ENCODE measurements at places on chromosomes 11 and 22.

- DNase-seq, result peak; percentile 67
These were observed 142.6 kb upstream of the BLID start for GRCh38 chr11:122258446-122259194.

DNA sequence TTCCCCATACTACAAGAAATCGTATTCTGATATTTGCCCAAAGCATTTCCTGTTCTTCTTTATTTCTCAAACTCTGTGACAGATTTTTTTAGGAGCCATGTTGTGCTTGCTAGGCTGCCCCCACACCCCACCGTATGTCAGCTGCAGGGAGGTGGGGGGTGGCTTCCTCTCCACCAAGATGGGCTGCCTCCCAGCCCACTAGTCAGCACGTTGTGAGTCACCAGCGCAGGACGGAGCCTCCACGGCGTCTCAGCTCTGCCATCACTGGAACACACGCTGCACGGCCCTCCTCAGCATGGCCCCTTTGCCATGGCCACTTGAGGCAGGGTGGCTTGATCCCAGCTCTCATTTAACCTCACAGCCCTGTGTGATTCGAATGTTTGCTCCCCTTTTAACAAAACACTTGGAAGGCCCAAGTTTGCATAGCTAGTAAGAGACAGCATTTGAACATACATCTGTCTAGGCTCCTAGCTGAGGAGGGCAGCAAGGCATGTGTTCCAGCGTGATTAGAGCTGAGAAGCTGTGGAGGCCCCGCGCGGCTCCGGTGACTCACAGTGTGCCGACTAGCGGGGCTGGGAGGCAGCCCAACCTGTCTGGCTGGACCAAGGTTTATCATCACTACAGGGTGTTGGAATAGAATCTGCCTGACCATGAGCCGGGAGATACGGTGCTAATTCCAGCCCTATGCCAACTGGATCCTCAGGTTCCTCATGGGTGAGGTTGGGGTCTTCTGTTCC lies 180.7 kb upstream of the NCAM1 start:
- no peak for DNase-seq

- DNase-seq, result no peak
These were observed 482 bp downstream of the DDX17 start for GRCh38 chr22:38505541-38506117.

- DNase-seq, result peak; percentile 22
These were observed at the start of gene MPZL2 for GRCh38 chr11:118263695-118264568. TSS of gene MPZL2 (minus strand) at chr11:118264297. CDS start at chr11:118264153, 144 bp downstream.

DNA sequence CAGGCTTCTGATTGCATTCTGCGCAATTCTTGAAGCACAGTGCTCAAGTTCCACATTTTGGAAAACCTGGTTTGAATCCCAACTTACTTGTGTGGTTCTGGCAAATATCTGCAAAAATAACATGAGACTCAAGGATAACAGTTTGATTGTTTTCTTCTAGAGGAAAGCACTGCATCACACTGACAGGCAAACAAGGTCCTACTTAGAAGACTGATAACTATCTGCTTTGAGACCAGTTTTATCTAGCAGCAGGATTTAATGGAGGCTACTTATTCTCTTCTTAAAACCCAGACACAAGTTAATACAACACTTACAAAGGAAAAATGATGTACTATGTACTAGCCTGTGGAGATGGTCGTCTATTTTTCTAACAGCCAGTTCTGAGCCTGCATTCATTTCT lies 41.4 kb downstream of the RIC3 start:
- no peak for DNase-seq

DNA sequence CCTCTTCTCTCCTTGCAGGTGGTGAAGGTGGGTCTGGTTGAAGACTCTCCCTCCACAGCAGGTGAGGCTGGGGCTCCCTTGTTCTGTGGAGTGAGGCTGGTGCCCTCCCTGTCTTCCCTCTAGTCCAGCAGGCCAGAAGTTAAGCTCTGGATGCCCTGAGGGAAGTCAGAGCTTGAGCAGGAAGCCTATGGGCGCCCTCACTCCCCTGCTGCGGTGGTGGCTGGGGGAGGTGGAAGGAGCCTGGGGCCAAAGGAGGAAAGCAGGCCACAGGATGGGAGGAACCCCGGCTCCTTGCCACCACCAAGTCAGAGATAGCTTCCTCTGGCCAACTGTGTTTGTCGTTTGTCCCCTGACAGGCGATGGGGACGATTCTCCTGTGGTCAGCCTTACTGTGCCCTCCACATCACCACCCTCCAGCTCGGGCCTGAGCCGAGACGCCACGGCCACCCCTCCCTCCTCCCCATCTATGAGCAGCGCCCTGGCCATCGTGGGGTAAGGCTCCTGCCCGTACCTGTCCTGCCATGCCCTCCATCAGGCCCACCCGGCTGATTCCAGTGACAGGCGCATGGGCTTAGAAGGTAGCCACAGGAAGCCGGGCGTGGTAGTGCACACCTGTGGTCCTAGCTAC lies 29.5 kb upstream of the RAB1B start:
- DNase-seq, result no peak

- no peak for DNase-seq
These were observed 841 bp upstream of the EIF4G2 start for GRCh38 chr11:10809373-10810160.

- no peak for DNase-seq
These were observed 3.0 kb downstream of the THY1 start for GRCh38 chr11:119419834-119420492.

DNA sequence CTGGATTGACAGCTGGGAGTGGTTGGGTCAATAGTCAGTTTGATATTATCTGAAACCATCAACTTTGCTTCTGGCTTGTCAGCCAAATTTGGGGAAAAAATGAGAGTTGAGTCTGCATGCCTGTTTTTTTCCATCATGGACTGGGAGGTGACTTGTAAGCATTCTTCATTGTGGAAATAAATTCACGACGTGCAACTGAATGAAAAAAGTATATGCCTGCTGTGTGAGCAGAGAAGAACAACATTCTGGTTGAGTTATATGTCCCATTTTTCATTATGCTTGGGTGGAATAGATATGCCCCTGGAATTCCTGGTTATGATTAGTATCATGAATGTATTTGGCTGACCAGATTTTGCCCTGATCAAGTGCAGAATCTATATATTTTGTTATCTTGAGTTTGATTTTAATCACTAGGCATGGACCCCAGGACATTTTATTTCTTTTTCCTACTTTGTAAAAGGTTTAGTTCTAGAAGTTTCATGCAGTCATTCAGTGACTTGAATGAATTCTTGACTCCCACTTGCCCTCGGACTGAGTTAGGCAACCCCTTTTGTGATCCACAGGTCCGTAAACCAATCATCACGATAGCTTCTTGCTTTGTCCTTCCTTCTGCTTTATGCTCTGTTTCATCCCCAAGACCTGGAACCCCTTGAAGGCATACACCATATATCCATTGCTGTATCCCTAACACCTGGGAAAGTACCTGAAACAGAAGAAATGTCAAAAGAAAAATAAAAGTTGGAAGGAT lies 205.8 kb downstream of the NAV2 start:
- no peak for DNase-seq

DNA sequence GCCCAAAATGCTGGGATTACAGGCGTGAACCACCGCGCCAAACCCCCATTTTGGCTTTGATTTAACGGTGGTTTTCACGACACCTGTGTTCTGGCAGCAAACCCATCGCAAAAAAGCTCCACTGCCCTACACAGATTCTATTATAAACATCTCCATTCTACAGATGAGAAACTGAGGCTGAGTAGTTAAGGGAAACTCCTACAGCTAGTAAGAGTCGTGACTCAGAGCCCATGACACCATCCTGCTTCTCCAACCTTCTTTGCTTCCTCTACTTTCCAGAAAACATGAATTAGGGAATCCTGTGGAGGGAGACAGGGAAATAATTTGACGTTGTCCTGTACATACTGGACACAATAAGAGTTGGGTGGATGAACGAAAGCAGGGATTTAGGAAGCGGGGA lies 429 bp upstream of the SNX15 start:
- no peak for DNase-seq

DNA sequence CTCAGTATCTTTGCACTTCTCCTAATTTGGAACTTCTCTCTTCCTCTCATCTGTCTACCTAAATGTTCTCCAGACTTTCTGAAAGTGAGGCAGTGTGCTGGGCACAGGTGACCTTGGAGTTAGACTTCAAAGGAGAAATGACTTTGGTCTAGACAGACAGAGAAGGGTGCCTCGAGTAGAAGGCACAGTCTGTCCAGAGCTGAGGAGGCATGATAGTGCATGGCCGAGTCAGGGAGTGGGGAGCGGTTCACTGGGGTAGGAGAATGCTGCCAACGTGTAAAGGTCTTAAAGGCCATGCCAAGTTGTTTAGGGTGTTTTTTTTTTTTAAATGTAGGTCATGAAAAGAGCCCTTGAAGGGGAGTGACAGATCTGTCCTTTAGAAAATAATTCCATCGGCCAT lies 17.3 kb upstream of the ZBTB16 start:
- DNase-seq, result no peak

- DNase-seq, result no peak
These were observed 108.5 kb upstream of the BID start for GRCh38 chr22:17882727-17883126.

GRCh38 chr11:122360875-122361274 lies 244.9 kb upstream of the BLID start:
- peak; percentile 20 for DNase-seq

DNA sequence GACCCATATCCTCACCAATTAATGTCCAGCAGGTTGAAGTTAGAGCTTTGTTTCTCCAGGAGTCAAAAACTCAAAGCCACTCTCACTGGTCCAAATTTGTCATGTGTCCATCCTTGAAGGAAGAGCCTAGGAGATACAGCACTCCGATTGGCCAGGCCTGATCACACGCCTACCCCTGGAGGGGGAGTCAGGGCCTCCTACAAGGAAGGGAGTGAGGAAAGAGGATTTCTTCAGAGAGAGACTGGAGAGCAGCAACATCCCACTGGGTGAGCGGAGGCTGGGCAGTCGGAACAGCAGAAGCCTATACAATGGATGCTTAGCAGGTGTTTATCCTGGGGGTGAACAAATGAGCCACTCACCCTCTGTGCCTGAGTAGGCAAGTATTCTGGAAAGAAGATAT lies 113.9 kb downstream of the TRIM29 start:
- DNase-seq, result no peak

DNA sequence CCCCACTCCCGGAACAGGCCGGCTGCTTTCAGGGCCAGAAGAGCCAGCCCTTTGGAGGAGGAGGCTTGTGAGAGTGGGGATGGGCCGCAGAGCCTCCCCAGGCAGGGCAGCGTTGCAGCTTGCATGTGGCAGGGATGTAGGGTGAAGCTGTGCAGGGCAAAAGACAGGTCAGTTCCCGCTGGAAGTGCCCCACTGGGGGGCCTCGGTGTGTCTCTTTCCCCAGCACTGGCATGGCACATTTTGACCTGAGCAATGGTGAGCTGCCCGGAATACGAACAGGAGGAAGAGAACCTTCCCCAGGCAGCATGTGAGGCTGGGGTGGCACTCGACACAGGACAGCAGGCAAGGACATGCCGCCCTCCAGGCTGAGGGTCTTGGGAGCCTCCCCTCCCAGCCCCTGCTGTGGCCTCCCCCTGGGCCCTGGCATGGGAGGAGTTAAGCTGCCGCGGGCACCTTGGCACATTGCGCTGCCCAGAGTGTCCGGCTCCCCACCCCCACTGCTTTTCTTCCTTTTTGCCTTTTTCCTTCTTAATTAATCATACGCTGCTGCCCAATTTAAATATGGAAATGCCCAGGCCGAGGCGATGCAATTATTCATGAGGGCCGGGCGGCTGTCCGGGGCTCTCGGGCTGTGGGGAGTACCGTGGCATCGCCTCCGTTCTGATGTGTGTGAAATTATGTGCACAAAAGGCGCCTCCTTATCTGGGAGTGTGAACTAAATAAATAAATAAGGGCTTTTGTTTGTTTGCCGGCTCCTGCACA lies 76.0 kb upstream of the WNT7B start:
- peak; percentile 26 for DNase-seq

GRCh38 chr22:41940832-41941765 lies 5.9 kb downstream of the CENPM start:
- peak; percentile 77 for DNase-seq

DNA sequence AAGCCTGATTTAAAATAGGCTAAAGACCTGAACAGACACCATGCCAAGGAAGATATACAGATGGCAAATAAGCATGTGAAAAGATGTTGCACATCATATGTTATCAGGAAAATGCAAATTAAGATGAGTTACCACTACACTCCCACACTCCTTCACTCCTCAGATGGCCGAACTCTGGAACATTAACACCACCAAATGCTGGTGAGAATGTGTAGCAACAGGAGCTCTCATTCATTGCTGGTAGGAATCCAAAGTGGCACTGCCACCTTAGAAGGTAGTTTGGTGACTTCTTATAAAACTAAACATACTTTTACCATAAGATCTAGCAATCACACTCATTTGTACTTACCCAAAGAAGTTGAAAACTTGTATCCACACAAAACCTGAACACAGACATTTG lies 2047.3 kb downstream of the LRRC4C start:
- DNase-seq, result no peak

GRCh38 chr11:74932169-74932568 lies 16.7 kb downstream of the XRRA1 start:
- no peak for DNase-seq

GRCh38 chr11:45885921-45886721 lies 670 bp downstream of the MAPK8IP1 start:
- no peak for DNase-seq

DNA sequence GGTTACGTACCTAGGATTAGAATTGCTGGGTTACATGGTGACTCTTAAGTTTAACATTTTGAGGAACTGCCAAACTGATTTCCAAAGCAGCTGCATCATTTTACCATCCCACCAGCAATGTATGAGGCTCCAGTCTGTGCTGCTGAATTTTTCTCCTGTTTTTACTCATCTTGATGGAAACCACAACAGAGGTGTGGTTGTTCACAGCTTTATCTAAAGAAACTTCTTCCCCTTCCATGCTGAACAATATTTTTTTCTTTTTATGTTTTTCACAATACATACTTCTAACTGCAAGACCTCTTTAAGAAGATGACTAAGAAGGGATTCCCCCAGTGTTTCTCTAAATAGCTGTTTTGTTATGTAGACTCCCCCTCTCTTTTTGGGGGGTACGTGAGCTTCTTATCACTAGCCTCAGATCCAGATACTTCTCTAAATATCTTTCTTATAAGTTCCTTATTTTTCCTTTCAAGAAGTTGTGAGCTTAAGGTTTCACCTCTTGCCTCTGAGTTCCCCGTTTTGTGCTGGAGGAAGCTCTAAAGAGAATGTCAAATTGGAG lies 24.0 kb downstream of the TCP11L1 start:
- DNase-seq, result peak; percentile 61

GRCh38 chr11:110808248-110808647 lies 96.0 kb upstream of the ARHGAP20 start:
- peak; percentile 63 for DNase-seq

DNA sequence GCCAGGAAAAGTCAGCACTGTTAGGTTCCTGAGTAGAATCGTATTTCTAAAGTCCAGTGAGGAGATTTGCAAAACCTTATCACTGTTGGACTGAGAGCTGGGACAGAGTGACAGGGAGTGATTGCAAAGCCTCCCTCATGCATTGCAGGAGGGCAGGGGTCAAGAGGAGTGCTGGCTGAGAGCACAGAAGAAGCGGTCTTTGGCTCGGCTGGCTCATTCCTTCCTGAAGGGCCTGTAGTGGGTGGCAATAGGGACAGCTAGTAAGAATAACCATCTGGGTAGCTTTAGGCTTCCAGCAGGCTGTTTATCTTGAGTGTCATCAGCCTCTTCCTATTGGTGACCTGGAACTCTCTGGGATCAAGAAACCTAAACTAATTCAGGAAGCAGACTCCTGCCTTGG lies 53.4 kb downstream of the CD44 start:
- peak; percentile 41 for DNase-seq

All from inflammatory macrophage (primary cell).